ENCODE measurements at places on chromosomes 3 and 15.

- no peak for DNase-seq
These were observed 236.0 kb upstream of the EIF1B start for GRCh38 chr3:40073310-40074007.

DNA sequence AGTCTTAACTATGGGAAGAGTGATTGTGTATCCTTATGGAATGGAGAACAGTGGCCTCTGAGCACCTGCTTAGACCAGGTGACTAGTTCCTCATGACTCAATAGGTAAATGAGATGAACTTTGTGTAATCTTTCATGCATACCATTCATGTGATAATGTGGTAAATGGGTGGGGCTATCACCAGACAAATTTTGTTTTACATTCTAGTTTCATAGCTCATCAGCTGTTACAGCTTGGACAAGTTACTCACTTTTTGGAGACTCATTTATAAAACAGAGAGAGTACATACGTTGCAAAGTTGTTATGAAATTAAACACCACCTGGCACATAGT is 103.7 kb upstream of the TGFBR2 start:
- no peak for DNase-seq

DNA sequence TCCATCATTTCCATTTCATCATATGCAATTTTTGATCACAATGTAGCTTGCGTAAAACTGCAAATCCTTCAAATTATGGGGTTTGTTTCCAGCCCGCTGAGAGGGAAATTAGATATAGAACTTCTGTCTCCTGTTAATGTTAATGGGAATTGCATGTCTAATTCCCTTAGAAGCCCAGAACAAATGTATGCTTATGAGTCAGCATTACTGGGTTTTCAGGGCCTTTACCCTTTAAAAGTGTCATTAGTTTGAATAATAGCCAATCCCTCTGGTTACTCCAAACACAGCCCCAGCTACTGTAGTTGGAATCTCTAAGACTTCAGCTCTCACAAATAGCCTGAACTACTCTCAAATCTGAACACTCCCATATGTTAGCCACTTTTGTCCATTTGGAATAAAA is 439.4 kb downstream of the C3orf38 start:
- DNase-seq, result no peak

DNA sequence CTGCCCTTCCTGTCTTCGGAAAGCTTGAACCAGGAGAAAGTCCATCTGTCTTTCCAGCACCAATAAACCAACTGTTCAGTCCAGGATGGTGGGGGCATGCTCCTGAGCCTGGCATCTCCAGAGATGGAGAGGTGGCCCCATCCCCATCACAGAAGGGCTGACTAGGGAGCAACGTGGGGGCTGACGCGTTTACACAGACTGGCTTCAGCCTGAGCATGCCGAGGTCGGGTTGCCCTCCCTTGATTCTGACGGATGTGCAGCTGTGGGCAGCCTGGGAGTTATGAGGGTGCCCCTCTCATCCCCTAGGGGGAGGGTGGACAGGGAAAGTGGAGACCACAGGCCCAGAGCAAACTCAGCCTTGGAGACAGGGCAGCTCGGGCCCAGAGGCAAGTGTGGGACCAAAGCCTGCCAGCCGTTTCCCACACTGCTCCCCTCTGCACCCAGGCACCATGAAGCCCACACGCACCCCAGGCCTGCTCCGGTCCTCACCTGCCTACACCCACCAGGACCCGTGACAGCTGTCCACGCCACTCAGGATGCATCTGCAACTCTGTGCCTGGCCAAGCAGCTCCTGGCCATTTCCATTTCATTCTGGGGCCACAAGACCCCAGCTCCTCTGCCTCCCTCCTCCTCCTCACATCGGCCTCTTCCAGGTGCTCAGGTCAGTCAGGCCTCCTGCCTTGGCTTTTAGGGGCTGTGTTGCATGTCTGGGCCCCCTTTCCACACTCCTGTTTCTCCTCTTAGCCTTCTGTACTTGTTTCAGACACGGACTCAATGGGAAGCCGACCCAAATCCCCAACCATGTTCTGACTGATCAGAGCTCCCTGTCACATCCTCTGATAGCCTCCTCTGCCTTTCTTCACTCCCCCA is 48.2 kb upstream of the SLC41A3 start:
- peak; percentile 3 for DNase-seq

DNA sequence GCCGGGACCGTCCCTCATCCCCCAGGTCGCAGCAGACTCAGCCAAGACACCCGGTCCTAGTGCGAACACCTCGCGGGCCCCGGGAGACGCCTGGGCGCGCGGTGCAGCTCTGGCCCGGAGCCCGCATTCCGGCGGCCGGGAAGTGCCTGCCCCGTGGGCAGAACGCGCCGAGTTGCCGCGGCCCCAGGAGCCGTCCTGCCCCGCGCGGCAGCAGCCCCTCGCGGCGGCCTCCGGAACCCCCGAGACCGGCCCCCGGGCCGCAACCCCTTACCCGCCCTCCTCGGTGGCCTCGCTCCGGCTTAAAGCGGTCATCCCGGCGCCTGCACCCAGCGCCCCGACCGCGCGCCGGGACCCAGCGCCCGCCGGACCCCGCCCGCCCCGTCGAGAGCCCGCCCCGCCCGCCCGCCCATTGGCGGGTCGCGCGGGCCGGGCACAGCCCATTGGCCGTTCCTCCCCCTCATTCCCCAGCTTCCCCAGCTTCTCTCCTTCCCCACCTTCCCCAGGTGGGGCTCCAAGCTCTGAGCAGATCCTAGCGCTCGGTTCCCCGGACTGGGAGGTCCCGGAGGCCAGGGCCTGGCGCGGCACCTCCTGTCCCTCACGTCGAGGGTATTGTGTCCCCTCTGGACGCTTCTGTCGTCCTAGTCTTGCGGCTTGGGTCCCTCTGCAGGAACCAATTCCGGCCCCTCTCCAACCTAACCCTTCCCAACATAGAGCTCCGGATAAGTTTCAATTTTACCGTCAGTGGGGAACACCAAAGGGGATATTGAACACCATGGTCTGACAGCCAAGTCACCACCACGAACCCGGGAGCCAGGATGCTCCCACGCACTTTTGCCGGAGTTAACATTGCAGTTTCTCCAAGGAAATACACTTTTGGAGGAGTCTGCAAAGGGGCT is at the start of gene GRAMD2A:
GRAMD2A (minus strand) TSS at position 328 of the 896 bp plus-strand sequence.
- peak; percentile 34 for DNase-seq

GRCh38 chr15:73329501-73330200 is 39.1 kb downstream of the HCN4 start:
- DNase-seq, result no peak

DNA sequence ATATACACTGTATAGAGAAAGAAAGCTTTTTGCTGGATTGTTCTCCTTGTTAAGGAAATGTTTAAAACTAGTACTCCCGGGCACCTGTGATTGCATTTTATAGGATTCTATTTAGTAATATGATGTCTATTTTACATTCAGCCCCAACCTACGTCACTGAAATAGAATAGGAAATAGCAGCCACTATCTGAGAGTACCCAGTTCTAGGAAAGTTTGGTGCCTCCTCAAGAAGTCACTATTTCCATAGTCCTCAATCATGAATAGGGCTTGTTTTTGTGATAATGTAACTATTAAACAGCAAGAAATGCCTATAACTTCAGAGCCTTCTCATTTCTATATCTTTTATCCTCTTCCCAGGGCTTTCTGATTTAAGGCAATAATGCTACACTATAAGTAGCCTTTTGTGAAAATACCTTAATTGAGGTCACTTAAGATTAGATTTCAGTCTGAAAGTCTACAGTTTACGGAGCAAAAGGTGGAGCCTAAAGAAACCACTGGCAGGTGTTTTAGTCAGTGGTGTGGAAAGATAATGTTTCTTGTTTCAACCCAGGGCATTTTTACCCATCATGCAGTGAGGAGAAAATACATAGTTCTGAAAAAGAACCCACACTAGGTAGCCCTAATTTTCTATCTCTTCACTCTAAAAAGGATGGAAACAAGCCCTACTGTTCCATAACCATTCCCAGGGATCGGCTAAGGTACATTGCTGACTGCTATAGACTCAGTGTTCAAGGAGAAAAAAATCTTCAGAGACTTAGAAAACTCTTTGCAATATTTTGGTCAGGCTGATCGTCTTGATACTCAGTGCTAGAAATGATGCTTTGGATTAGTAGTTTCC is 38.7 kb downstream of the TIGIT start:
- no peak for DNase-seq
